ENCODE measurements at places on chromosomes 3 and 15.

DNA sequence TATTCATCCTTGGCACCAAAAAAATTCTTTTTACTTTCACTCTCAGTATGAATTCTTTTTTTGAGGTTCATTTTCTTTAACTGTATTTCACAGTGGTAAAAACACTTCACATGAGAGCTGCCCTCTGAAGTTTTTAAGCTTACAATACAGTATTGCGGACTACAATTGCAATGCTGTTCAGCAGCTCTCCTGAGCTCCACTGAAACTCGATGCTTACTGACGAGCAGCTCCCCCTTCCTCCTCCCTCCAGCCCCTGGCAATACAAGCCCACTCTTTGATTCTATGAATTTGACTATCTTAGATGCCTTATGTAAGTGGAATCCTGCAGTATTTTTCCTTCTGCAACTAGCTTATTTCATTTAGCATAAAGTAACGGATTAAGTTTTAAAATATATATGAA is 183.4 kb downstream of the ADAMTS17 start:
- DNase-seq: no peak

- DNase-seq: no peak
These were observed 64.1 kb upstream of the TMEM108 start for GRCh38 chr3:132974097-132974496.

DNA sequence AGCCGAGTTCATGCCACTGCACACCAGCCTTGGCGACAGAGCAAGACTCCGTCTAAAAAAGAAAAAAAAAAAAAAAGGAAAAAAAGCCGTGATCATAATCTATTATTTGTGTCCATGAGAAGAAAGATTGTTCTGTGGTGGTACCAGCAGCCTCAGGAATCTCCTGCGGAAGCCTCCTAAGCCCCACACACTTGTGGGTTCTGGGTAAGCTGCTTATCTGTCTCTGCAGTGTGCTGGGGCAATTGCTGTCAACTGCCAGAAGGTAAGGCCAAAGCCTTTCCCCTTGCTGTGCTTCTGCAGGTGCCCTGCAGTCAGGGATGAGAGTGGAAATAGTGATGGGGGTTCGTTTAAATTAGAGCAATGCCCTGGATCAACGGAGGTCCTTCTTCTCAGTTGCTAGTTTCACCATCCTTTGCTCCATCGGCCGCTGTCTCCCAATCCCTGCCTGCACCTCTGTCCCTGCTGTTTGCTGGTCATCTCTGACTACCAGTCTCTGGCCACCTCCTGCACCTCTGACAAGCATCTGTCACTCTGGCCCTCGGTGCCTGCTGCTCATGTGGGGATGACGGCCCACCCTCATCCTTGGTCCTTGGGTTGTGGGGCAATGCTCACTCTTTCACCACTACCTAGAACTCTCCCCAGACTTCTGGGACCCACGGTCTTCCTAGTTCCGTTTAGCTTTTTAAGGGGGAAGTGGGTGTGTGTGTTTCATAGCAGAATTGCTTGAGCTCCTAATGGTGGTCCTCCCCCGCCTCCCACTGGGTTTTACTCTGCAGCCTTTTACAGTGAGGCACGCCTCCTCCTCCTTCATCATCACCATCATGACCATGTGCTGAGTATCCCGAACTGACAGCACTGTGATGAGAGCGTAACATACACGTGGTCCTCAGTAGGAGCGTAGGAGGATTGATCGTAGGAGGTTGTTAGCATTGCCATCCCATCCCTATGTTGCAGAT is 25.5 kb downstream of the CHRD start:
- DNase-seq: no peak

GRCh38 chr3:14330508-14330907 is 71.9 kb upstream of the SLC6A6 start:
- no peak for DNase-seq

GRCh38 chr3:59575113-59576001 is 525.5 kb upstream of the CFAP20DC start:
- peak; percentile 84 for DNase-seq

GRCh38 chr3:30114918-30115317 is 491.5 kb upstream of the TGFBR2 start:
- DNase-seq: no peak

DNA sequence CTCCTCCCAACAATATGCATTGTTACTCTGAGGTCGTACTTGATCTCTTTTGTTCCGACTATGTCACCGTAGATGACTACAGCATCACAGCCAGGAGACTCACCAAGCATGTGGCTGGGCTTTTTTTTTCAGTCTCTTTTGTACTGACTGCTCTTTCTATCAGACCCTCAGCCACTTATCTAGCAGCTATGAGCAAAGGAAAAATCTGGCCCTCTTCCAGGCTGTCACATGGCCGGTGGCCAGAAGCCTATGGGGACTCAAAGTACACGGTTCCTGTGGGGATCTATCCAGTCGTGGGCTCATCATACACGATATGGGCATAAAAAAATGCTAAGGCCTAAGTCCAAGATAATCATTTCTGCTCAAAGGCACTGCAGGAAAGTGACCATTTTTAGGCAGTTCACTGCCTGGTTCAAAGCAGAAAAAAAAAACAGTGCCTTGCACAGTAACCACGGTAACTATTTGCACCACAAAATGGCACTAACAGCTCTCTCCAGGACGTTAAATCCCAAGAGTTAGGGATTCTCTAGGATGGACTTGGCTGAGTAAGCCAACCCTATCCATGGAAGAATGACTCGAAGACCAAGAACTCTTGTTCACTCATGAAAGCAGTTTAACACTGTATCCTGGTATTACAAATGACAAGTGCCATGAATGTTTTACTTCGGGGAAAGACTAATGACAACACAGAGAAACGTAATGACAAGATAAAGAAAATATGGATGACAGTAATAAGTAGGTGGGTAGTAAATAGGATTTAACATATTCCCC is 50.3 kb downstream of the SHQ1 start:
- no peak for DNase-seq

- DNase-seq: no peak
These were observed 22.3 kb downstream of the NCEH1 start for GRCh38 chr3:172688588-172688987.

DNA sequence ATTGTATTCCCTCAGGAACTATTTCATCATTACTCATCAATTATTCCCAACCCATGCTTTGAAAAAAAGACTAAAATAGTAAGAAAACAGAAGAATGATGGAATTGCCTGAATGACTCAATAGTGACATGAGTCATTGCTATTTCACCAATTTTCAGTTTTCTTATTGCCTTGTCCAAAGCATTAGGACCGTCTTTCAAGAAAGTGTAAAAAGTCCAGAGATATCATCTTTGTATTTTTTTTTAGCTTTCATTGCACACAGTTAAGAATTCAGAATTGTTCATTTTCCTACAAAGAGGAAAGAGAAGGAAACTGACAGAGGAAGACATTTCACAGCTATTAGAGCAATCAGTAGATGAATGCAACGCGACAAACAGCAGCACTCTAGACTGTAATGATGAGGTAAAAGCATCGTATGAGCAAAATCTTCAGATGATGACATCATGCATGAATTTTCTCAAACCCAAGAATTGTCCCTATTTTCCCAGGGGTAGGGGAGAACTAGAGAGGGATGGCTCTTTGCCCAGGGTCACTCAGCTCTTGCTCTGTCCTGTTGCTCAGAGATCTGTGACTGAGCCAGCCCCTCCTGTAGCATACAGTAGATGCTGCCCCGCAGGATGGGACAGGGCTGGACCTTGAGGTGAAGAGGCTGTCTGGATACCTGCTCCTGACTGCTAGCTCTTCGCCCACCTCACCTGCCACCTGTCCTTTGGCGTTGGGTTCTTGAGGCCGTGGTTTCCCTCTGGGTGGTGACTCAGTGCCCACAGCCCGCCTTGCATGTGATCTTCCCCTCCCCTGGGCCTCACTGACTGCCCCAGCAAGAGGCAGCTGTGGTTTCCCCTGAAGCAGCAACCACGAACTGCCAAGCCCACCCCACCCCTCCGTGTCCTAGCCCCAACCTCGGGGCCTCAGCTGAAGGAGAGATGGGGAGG is 84.8 kb downstream of the PPCDC start:
- peak; percentile 59 for DNase-seq

GRCh38 chr15:91196768-91197167 is 96.7 kb downstream of the SV2B start:
- DNase-seq: no peak

GRCh38 chr15:88401996-88402656 is 65.1 kb downstream of the MRPL46 start:
- no peak for DNase-seq

GRCh38 chr3:45981346-45982074 is 14.1 kb downstream of the FYCO1 start:
- DNase-seq: no peak

DNA sequence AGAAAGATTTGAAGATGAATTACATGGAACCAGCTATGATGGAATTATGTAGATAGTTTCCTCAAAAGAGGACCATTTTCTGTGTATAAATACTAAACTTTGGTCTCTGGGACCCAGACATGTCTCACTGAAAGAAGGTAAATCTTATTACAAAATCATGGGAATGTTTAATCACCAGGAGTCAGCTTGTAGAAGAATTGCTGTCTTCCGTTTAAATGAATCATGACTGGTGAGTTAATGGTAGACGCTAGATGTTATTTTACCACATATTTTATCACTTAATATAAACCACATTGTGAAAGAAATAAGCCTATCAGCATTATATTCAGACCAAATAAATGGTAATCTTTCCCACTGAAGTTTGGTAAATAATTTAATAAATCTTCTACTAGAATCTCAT is 322.3 kb upstream of the SUCLG2 start:
- DNase-seq: no peak

DNA sequence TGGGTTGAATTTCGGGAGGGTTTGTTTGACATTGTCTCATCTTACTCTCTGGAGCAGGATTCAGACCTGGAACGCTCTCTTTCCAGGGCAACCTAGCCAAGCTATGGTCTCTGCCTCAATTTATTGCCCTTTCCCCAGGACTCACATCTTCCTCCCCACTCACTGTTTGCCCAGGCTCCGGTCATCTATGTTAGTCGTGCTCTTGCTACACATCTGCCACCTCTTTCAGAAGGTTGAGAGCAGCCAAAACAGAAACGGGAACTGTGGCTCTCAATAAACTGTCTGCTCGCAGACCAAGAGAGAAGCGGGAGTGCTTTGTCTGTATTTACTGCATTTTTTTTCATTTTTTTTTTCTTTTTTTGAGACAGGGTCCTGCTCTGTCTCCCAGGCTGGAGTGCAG is 81.6 kb downstream of the ST6GAL1 start:
- no peak for DNase-seq

- DNase-seq: no peak
These were observed 5.0 kb downstream of the ZNF385D start for GRCh38 chr3:21745966-21746365.
